ENCODE measurements at places on chromosomes 7 and 10.

DNA sequence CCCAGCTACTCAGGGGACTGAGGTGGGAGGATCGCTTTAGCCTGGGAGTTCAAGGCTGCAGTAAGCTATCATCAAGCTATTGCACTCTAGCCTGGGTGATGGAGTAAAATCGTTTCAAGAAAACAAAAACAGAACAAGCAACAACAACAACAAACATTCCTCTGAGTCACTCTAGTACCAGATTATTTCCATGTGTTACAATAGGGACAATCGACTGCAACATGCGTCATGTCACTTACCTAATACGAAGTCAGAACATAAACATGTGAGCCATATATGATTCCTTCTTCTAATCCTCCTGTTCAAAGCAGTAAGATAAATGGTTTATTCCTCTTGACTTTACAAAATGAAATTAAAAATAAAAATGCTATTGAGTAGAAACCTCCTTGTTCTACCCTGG is 57.3 kb downstream of the ZNF438 start:
- no peak for DNase-seq

GRCh38 chr7:48899932-48900331 is 24.4 kb upstream of the CDC14C start:
- DNase-seq = no peak

DNA sequence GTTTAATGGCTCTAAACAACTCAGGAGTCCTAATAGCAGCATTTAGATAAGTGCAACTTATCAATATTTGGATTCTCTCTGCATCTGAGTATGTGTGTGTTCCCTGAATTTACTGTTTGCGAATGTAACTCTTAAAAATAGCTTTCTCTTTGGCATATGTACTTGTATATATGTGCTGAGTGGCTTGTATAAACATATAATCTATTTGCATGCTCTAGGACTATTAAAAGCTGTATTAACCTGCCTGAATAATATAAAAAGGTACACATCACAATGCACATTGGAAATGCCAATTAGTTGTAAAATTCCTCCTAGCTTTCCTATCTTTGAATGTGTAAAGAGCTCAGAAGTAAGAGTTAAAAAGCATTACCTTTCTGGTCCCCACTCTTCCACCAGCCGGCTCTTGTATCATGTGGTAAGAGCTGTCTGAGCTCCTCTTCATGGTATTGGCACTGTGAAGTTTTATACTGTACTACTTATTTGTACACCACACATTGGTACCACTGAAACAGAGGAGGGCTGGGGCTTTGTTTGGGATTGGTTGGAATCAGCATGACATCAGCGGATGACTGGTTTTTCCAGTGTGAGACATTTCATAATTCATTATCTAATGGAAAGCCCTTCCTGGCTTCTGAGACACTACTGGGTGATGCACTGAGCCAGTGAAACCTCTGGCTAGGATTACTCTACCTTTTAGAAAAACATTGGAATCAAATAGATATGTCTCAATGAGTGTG is at the start of gene INHBA:
Gene INHBA (minus strand): TSS at position 456 of the 737 bp plus-strand sequence. CDS start 2,716 bp downstream, outside the sequence.
- DNase-seq = no peak

DNA sequence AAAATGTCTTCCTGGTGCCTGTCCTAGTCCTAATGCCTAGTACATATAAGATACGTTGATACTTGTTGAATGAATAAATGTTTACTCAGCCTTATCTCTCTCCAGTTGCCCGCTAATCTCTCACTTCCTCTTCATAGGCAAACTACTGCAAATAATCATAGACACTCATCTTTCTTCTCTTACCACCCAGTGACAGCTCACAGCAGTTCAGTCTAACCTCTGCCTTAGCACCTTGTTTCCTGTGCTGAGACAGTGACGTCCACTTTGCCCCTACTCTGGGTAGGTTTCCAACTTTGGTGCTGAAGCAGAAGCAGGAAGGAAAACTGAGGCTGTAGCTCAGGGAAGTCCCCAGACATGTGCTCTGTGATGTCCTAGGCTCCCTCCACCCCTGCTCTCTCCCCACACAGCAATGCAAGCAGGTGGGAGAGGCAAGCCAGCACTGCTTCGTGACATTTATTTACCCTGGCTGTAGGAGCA is 45.5 kb upstream of the RHOBTB1 start:
- DNase-seq = no peak

DNA sequence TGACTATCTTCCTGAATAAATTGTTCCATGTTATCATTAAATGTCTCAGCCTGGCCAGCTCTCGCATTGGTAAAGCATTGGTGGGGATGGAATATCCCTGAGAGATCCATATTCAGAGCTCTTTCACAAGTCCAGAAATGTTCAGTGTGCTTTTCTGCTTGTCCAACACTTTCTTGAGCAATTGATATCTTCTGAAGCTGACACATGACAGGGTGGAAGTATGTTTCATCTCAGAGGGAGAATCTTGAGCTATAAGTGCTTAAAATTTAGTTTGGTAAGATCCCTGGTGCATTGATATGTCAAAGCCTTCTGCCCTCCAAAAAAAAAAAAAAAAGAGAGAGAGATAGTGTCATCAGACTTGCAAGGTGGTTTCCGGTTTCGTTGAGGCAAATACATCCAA is 7.4 kb downstream of the IFIT3 start:
- no peak for DNase-seq

DNA sequence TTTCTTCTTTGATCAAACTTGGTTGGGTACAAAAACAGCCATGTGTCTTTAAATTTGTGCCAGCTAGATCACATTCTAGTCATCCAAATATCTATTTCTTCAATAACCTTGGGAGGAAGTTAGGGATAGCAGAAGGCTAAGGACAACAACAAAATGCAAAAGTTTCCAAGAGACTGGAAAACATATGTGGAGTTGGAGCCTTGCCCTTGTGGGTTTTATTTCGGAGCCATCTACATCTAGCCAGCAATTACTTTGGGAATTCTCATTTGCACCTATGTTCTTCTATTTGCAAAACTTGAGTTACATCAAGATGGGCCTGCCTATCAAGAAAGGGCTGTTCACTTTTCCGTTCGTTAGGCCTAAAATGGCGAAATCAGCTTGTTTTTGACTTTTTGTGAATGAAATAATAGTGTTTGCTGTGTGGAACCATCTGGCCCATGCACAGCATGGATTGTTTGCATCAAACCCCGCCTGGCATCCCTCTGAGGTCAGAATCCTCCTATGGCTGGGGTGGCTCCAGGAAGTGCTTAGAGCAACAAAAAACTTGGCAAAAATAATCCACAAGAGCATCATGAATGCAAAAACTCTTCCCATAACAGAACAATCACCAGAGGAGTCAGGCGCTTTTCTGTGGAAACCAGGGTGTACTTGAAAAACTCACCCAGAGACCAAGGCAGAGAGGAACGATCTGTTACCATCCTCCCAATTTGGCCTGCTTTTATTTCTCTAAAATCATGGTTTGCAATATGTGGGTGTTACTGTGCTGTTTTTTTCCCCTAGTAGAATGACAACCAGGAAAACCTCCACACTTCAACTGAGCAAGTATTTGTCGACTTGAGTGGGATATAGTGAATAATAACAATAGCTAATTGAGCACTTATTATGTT is 36.2 kb upstream of the XPNPEP1 start:
- DNase-seq = no peak

GRCh38 chr7:32586291-32587221 is 91.3 kb downstream of the AVL9 start:
- no peak for DNase-seq

DNA sequence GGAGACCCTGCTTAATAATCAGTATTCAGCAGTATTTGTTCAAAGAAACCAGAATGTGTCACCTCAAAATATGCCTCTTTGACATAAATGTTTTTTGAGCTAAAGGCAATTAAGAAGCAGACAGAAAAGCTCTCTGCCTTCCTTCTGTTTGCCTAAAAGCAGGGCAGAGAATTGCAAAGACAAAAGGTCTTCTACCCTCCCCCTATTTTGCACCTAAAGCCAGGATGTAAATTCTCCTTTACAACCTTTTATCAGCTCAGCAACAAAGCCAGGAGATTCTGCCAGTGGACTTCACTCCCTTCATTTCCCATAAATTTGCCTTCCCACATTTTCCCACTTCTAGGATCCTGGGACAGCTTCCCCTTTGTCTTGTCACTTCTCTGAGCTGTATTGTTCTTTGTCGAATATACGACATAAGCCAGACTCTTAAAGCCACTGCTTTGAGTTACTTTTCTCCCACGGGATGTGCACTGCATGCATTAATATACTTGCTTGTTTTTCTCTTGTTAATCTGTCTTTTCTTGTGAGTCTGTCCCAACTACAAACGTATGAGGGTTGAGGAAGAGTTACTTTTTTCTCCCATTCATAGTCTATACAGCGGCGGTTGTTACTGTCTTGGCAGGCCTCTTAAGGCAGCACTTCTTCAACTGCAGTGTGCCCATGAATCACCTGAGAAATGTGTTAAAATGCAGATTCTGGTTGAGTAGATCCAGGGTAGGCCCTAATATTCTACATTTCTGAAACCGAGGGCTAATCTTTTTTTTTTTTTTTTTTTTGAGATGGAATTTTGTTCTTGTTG is 48.2 kb downstream of the ST8SIA6 start:
- no peak for DNase-seq

DNA sequence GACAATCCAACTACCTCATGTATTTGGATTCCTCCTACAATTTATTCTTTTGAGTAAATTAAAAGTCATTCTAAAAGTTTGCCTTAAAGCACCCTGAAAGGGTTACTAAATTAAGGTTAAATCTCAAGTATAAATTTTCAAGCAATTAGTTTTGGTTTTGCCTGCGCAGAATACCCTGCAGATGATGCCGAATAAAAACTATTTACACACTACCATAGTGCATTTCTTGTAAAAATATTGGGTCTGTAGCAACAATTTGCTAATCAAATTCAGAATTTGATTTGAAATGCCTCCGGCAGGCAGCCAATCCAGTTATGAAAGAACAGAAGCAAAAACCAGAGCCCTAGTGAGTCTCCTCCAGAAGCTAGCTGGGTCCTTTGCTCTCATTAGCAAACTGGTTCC is 122.2 kb downstream of the TWIST1 start:
- DNase-seq = no peak

GRCh38 chr10:107425931-107426553 is 261.5 kb upstream of the SORCS1 start:
- no peak for DNase-seq

DNA sequence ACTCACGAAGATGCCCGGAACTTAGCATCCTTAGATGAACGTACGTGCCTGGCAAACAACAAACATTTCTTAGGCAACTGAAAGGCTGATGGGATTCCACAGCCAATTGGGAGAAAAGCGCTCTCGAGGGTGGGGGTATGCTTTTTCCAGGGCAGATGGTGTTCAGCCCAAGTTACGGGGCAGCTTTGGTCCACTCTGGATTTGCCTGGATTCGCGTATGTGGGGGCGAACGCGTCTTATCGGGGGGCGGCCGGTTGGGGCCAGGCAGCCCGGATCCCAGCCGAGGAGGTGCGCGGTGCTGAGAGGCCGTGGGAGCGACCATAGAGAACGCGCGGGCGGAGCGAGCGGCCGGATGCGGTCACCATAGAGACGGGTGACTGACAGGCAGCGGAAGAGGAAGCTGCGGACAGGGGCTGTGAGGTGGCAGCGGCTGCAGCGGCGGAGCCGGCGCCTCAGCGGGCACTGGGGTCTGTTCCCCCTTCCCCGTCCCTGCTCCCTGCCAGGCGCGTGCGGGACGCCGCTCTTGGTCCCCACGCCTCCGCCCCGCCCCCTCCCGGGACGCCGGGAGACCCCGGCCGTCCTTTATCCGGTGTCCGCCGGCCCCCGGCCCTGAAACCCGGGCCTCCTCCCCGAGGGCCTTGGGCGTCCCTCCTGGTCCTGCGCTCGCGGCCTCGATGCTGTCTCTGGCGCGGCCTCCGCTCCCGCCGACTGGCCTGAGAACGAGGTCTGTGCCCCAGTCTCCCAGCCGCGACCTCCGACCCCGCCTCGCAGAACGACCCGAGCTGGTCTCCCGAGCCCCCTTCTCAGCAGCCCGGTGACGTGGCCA is at the start of gene CHPF2:
Gene CHPF2 (plus strand): TSS at position 393 of the 826 bp plus-strand sequence. CDS start 1,529 bp downstream, outside the sequence.
- DNase-seq = peak; percentile 78

Measured in effector memory CD4-positive, alpha-beta T cell (primary cell).